Stimulated activated CD8-positive, alpha-beta memory T cell treated with anti-CD3 and anti-CD28 coated beads, Interleukin-15, amount 100 ng/mL, for 48 hours (primary cell): ENCODE measurements at places on chromosomes 12 and 14.

GRCh38 chr12:104716172-104716571, 241.9 kb downstream of the SLC41A2 start:
- DNase-seq: no peak

DNA sequence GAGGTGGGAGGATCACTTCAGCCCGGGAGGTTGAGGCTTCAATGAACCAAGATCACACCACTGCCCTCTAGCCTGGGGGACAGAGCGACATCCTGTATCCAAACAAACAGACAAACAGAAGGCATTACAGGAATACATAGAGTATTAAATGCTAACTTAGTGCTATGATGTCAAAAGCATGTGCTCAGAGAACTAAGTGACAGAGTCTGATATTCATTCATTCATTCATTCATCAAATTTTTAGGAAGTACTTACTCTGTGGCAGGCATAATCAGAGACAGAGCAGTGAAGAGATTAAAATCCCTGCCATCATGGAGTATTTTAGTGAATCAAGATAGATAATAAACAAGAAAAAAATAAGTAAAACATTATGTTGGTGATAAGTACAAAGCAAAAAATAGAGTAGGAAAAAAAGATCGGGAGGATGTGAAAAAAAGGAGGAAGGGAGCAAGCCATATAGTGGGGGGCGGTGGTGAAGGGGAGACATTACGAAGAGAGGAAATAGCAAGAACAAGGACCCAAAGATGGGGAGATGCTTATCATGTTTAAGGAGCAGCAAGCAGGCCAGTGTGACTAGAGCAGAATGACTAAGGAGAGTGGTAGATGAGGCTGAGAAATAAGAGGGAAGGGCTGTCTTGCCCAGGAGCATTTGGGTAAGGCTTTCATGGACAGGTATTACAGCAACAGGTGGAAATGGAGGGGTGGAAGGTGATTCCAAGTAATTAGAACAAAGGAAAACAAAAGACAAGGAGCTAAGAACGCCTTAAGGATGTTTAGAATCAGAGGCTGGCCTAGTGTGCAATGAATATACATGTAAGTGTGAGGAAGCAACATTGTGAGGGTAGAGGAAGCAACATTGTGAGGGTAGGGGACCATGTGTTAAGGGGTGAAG, 2.8 kb downstream of the MAP4K5 start:
- DNase-seq: no peak

DNA sequence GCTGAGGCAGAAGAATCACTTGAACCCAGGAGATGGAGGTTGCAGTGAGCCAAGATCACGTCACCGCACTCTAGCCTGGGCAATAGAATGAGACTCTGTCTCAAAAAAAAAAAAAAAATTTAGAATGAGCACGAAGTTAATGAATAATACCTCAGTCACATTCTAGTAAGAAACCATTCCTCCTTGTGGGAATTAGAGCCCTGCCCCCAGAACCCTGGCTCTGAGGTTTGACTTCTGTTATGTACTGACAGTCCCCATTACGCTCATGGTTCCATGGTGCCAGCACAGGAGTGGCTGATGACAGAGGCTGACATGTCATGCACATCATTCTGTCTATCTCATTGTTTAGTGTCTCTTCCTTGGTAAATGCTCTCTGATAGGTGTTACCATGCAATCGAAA, 132.6 kb upstream of the FGD4 start:
- no peak for DNase-seq

- no peak for DNase-seq
These were observed 11.3 kb downstream of the LRRC9 start for GRCh38 chr14:59931237-59931636.

DNA sequence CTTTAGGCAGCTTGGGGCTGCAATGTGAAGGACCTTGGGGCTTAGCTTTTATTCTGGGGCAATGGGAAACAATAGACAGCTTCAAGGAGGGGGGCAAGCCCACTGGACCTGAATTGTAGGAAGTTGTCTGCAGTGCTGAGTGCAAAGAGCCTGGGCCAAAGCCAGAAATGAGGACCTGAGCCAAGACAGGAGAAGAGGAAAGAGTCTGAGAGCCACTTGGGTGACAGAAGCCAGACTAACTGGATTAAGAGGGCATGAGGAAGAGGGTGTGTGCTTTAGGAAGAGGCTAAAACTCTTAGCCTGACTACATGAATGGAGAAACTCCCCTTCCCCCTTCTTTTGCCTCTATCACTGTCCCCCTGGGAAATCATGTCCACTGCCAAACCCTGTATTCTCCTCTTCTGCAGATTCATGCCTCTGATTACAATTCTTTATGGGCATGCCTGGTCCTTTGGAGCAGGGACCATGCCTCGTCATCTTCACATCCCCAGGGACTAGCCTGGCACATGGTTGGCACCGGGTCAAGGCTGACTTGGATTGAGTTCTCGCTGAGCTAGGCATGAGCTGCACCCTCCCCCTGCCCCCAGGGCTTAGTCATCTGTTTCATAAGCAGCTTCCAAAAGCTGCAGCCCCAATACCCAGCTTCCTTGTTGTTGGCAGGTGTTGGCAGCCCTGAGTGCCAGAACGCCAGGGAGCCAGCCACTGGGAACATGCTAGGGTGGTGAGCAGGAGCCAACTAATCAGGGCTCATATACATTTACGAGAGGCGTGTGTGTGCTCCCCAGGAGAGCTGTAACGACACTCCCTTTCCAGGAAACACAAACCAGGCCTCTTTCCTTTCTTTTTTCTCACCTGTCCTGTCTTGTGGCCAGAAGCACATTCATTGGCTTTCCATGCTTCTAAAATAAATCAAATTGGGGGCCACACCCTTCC, 27.7 kb upstream of the JDP2 start:
- no peak for DNase-seq
